Mesendoderm (in vitro differentiated cells): ENCODE measurements at places on chromosomes 1 and 21.

DNA sequence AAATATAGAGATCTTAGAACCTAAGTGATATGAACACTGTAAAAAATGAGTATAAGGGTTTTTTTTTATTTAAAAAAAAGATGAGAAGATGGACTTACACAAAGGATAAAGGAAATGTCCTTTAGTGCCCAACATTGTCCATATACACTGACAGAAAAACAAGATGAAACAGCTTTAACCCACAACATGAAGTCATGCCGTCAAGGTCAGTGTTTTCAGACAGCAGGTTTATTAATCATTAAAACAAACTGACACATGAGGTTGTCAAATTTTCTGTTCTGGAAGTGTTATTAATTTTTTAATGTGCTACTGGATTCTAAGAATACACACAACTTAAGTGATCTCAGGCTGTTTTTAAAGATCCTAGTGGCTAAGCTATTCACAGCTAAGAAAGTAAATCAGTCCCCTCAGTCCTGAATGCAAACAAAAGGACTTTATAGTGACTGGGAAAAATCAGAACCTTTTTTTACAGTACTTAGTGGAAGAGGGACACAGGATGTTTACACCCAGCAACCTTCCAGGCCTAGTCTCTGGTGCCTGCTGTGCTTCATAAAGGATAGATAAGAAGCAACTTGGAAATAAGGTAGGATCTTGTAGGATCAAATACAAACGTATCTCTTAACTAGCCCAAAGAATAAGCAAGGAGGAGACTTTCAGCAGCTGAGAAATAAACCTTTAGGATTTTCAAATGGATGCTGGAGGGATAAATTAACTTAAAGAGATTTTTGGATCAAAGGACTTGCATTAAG is 21.9 kb upstream of the PKN2 start:
- no peaks in the 10 kb centered on the region for H3K36me3 ChIP-seq
- no peak overlapping the region for H3K27ac ChIP-seq
- DNase-seq, result peak; percentile 91
- H3K27me3 ChIP-seq, result peaks cover 2% of the 10 kb centered on the region
- no peaks in the 10 kb centered on the region for H3K4me1 ChIP-seq

DNA sequence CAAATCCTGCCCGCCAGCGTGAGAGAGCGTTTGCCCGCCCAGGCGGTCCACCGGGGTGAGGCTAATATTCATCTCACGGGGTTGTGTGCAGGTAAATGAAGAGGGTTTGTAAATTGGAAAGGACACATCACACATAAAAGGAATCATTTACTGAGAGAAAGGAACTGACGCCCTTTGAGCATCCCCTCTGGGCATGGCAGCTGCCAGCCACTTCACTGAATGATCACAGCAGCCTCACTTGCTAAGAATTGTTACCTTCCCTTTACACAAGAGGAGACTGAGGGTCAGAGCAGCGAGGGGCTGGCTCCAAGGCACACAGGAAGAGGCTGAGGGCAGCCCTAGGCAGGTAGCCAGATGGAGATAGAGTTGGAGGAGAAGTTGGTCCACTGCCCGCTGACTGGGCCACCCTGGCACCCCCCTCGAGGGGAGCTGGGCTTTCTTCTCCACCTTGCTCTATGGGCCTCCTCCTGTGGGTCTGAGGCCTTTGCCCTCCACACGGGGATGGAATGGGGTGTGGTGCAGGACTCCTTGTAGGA is 96.0 kb downstream of the FOXD2 start:
- H3K27me3 ChIP-seq, result no peaks in the 10 kb centered on the region
- H3K36me3 ChIP-seq, result no peaks in the 10 kb centered on the region
- H3K27ac ChIP-seq, result no peak overlapping the region
- peaks cover 17% of the 10 kb centered on the region for H3K4me1 ChIP-seq

DNA sequence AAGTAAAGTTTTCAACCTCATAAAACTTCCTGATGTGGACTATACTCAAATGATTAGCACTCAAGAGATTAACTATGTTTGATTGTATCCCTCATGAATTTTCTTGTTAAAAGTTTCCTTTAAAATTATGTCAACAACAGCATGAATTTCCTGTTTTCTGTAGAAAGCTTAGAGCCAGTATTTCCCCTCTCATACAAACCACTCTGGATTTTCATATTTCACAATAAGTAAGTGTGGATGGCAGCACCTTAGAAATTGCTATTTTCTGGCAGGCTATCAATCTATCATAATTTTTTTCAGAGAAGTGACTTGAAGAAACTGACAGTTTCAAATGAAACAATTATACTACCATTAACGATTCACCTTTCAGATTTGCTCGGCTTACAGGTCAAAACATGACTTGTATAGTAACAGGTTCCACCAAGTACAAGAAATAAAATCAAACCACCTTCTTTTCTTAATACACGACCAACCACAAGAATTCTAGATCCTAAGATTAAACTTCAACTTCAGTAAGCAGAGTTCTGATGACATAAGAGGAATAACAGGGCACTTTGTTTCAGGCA is 20.8 kb downstream of the ELK4 start:
- DNase-seq, result no peak
- no peaks in the 10 kb centered on the region for H3K27me3 ChIP-seq
- H3K4me1 ChIP-seq, result no peaks in the 10 kb centered on the region
- H3K36me3 ChIP-seq, result no peaks in the 10 kb centered on the region

DNA sequence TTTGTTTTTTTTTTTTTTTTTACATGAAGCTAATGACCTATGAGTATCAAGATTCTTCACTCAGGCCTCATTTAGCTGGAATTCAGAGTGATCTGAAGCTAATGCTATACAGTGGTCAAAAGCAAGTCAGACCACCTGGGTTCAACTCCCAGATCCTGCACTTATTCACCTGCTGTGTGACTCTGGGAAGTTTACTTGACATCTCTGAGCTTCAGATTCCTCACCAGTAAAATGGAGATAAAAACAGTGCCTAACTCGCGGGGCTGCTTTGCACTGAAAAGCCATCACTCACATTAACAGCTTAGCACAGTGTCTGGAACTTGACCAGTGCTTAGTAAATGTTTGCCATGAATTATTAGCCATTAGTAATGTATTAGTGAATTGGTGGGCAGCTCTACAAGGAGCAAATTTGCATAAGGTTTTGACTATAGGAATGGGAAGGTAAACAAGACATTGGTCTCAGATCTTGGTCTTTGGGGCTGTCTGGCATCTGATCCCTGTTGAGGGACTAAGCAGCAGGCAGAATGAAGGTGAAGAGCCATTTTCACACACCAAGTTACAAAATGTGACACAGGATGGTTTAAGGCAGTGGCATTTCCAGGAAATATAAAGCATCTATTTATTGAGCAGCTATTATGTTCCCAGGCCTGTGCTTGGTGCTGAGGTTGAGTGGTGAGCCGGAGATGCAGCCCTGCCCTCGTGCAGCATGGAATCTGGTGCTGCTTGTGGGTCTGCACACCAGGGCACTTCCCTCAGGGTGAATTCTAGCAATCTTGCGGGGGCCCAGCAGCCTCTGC is 291.3 kb downstream of the RRAGC start:
- no peaks in the 10 kb centered on the region for H3K36me3 ChIP-seq
- no peak overlapping the region for H3K27ac ChIP-seq
- H3K27me3 ChIP-seq, result no peaks in the 10 kb centered on the region
- H3K4me3 ChIP-seq, result no peak overlapping the region
- DNase-seq, result no peak

GRCh38 chr21:42063191-42063570 is 7.9 kb upstream of the UMODL1 start:
- H3K27me3 ChIP-seq, result no peaks in the 10 kb centered on the region
- no peak overlapping the region for H3K27ac ChIP-seq
- H3K4me1 ChIP-seq, result peaks cover 1% of the 10 kb centered on the region
- no peak for DNase-seq
- no peaks in the 10 kb centered on the region for H3K36me3 ChIP-seq
- no peak overlapping the region for H3K4me3 ChIP-seq

DNA sequence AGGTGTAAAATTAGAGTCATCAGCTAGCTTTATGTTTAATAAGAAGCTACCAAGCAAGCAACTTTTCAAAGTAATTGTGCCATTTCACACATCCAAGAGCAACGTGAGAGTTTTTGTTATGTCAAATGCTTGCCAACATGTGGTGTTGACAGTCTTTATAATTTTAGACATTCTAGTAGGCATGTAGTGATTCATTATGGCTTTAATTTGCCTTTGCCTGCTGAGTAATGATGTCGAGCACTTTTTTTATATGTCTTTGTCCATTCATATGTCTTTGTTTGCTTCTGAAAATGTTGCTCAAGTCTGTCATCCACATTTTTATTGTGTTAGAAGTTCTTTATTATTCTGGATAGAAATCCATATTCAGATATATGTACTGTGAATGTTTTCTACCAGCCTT is 21.4 kb upstream of the CHIT1 start:
- no peaks in the 10 kb centered on the region for H3K36me3 ChIP-seq
- no peak overlapping the region for H3K4me3 ChIP-seq
- no peak overlapping the region for H3K27ac ChIP-seq
- no peaks in the 10 kb centered on the region for H3K27me3 ChIP-seq
- H3K4me1 ChIP-seq, result no peaks in the 10 kb centered on the region

DNA sequence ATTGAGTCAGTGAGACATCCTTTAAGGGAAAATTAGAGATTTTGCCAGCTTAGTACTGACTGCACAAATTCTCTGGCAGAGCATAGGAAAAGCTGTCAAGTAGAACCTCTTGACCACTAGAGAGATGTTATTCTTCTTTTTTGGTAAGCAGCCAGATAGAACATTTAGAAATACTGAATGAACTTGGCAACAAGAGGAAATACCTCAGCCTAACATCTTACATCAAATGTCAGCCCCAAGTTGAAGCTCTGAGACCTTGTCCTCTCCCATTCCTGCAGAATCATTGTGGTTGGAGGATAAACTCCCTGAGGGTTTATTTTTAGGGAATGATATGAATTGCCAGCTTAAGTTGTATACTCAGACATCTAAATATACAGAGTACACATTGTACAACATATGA is 53.5 kb downstream of the MIGA1 start:
- no peaks in the 10 kb centered on the region for H3K4me1 ChIP-seq
- no peaks in the 10 kb centered on the region for H3K36me3 ChIP-seq
- no peak overlapping the region for H3K4me3 ChIP-seq
- H3K27me3 ChIP-seq, result no peaks in the 10 kb centered on the region

DNA sequence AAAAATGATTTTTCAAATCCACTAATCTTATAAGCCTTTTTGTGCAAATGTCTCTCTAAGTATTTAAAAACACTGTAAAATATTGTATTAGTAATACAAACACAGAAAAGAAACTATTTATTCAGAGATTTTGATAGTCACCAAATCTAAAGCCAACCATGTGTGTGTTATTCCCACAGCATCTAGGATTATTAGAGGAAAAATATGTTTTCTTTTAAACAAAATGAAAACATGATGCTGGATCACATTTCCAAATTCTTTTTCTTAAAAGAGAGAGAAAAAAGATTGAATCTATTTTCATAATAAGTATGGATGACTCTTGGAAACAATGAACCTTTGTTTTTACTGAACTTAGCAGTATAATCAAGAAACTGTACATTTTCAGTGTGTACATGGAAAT is 25.3 kb downstream of the COLGALT2 start:
- DNase-seq, result no peak
- H3K27ac ChIP-seq, result no peak overlapping the region
- no peak overlapping the region for H3K4me3 ChIP-seq
- H3K27me3 ChIP-seq, result no peaks in the 10 kb centered on the region
- no peaks in the 10 kb centered on the region for H3K4me1 ChIP-seq

- H3K27ac ChIP-seq, result no peak overlapping the region
- no peak overlapping the region for H3K4me3 ChIP-seq
- H3K27me3 ChIP-seq, result no peaks in the 10 kb centered on the region
- H3K36me3 ChIP-seq, result no peaks in the 10 kb centered on the region
- no peaks in the 10 kb centered on the region for H3K4me1 ChIP-seq
These were observed 282.8 kb upstream of the PKN2 start for GRCh38 chr1:88401313-88401712.

DNA sequence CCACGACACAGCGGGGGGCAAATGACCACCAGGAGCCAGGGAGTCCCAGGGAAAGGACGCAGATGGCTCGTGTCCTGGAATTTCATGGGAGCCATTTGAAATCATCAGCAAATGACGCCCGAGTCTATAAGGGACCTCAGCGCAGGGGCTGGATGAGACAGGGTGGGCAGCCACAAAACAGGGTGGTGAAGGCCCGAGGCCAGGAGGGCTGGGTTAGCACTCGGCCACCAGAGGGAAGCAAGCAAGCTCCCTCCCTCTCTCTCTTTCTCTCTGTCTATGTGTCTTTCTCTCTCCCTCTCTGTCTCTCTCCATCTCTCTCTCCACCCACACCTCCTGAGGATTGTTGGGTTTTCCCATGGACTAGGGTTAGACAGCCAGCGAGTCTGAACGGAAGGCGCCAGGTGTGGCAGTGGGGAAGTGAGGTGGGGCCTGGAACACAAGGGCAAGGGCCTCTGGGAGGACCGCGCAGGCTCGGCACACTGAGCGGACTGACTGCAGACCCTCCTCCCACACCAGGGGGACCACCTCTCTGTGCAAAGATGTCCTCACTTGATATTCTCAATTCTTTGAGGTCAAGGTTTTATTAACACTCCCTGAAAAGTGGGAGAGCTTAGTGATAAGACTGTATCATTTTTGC is 73.8 kb upstream of the TMPRSS2 start:
- no peak for DNase-seq
- no peak overlapping the region for H3K27ac ChIP-seq
- no peaks in the 10 kb centered on the region for H3K27me3 ChIP-seq
- no peaks in the 10 kb centered on the region for H3K36me3 ChIP-seq
- H3K4me3 ChIP-seq, result no peak overlapping the region

DNA sequence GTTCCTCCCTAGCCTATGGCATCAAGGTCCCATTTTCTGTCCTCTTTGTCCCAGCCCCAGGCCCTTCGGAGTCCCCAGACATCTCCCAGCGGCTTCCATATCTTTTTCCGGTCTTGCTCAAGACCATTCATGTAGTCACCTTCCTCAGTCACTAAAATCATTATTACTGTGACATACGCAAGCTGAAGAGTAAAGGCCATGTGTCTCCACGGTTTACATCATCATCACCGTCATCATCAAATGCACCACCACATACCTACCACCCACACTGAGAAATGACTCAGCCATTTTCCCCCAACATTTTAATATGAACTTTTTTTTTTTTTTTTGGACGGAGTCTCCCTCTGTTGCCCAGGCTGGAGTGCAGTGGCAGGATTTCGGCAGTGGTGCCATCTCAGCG is 43.4 kb downstream of the FHAD1 start:
- no peaks in the 10 kb centered on the region for H3K36me3 ChIP-seq
- no peaks in the 10 kb centered on the region for H3K27me3 ChIP-seq
- H3K27ac ChIP-seq, result no peak overlapping the region
- DNase-seq, result no peak
- H3K4me1 ChIP-seq, result no peaks in the 10 kb centered on the region
- H3K4me3 ChIP-seq, result no peak overlapping the region

DNA sequence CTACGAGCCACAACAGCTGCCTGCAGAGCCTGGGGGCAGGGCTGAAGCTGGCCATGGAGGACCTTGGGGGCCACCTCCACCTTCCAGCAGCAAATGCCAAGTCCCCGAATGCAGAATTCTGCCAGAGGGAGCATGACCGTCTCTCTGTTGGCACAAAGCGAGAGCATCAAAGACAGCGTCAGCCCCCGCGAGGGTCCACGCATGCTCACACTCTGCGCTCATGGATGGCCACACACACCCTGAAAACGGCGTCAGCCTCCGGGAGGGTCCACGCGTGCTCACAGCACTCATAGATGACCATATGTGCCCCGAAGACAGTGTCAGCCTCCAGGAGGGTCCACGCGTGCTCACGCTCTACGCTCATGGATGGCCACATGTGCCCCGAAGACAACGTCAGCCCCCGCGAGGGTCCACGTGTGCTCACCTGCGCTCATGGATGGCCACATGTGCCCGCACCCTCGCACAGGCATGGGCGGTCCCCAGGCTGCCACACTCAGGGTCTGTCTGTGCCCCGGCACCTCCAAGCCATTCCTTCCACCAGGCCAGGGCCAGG is 46.5 kb downstream of the MORN1 start:
- no peaks in the 10 kb centered on the region for H3K4me1 ChIP-seq
- no peak overlapping the region for H3K27ac ChIP-seq
- no peak overlapping the region for H3K4me3 ChIP-seq
- no peaks in the 10 kb centered on the region for H3K36me3 ChIP-seq
- DNase-seq, result no peak
- H3K27me3 ChIP-seq, result no peaks in the 10 kb centered on the region
